ENCODE measurements at places on chromosomes 4 and X.

DNA sequence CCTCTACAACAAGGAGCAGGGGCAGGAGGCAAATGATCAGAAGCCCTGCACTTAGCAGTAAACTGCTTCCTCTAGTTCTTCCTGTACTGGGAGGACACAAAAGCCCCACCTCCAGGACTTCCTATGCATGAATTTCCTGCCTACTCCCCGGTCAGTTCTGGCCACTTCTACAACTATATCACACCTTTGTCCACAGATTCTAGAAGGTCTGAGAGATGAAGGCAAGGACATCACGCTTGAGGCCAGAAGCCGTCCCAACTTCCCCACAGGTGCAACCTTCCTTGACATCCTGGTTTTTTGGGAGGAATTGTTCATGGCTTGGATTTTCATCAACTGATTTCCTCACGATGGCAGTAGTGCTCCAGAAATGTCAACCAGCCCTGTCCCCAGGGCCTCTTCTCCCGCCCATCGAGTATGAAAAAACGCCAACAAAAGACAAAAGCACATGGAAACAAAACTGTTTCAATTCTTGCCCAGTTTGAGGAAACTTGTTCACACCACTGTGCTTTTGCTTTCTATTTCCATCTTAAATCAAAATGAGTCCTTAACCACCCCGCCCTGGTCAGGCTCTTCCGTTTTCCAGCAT lies 206.5 kb upstream of the STK26 start:
- peak; percentile 89 for DNase-seq

GRCh38 chr4:112329672-112330375 lies 32.7 kb downstream of the ALPK1 start:
- DNase-seq = no peak

- no peak for DNase-seq
Measured at GRCh38 chr4:6900956-6901355, 8.7 kb upstream of the TBC1D14 start.

DNA sequence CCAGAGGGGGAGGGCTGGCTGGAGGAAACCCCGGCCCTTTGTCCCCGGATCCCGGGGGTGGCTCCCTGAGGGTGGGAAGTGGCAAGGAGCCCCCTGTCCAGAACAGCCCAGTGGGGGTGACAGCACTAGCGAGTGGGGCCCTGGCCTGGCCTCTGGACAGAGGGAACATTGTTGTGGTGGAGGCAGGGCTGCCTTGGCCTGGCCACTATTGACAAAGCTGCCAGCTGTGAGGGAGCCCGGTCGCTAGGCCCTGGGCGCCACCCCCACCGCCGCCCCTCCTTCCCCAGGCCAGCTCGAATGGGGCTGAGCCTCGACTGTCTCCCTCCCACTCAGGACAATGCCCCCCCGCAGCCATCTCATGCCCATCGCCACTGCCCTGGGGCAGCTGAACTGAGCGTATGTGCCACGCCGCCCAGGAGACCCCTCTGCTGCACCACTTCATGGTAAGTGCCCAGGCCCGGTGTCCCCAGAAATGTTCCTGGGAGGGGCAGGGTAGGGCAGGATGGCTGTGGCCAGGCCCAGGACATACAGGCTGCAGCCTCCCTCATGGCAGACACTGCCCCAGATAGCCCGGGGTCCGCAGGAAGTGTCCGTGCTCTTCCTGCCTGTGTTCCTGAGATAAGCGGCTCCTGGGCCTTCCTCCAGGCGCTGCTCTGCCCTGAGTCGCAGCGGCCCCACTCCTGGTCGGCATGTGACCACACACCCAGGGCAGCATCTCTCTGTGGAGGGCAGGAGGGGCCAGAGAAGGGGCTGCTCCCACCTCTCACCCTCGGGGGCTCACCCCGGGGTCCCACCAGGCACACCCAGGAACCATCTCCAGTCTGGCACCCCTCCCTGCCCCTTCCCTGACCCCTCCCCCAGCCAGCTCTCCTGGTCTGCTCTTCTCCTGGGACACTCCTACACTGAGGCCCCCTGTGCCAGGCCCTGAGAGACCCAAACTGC lies 1.4 kb downstream of the PLXNB3 start:
- DNase-seq = no peak

- no peak for DNase-seq
Measured at GRCh38 chrX:110419512-110419911, 60.9 kb downstream of the RTL9 start.

- DNase-seq = no peak
Measured at GRCh38 chr4:54625391-54625790, 32.4 kb upstream of the KIT start.

GRCh38 chr4:151774324-151774723 lies 13.5 kb upstream of the GATB start:
- DNase-seq = no peak

DNA sequence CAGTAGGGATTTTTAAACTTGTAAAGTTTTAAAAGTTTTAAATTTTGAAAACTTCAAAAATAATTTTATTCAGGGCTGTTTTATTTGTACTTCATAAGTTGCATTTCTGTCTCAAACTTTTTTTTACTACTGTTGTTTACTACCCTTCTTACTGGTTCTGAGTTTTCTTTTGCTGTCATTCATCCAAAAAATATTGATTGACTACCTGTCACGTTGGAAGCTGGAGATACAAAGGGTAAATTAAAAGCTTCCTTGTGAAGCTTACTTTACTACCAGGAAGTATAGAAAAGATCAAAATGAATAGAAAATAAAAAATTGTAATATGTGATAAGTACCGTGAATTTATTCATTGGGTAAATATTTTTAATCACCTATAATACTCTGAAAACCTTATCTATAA lies 49.4 kb upstream of the MCUB start:
- DNase-seq = no peak

DNA sequence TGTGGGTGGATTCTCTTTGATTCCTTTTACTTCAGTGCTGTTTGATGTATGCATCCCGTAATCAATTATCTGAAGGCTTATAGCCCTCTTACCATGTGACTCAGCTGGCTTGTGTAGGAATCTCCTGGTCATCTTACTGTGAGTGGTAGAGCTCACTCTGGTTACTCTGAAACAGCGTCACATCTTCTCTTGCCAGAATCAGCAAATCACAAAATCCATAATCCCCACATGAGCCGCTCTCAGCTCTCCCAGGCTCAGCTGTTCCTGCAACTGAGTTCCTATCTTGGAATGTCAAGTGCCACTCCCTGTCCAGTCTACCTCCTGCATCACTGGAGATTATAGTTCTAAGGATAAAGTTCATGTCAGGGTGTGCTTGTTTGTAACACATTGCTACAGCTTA lies 278.0 kb downstream of the FBXO8 start:
- no peak for DNase-seq

- DNase-seq = no peak
Measured at GRCh38 chrX:69616457-69617203, 717 bp downstream of the EDA start.

- no peak for DNase-seq
Measured at GRCh38 chrX:129980001-129980401, 2.4 kb upstream of the BCORL1 start.

- no peak for DNase-seq
Measured at GRCh38 chr4:38050560-38051350, 90.6 kb downstream of the PTTG2 start.

DNA sequence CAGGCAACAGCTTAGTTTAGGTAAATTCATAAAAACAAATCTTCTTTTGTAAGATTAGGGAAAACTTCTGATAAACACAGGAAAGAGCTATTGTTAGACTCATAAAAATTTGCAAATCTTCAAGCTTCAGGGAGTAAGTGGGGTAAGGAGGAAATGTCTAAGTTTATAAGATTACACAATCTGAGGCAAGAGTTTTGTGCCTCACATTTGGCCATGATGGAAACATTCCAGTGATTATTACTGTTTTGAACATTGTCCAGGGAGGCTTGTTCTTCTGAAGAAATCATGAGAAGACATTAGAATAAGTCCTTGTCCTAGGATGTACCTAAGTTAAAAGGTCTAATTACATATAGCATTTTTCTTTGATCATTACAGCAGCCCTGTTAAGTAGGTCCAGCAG lies 72.8 kb downstream of the MAOB start:
- no peak for DNase-seq

- DNase-seq = peak; percentile 68
Measured at GRCh38 chr4:162163892-162164759, at the start of gene FSTL5. Gene FSTL5 (minus strand): TSS chr4:162164000. CDS start chr4:162111396, 52,604 bp downstream.

DNA sequence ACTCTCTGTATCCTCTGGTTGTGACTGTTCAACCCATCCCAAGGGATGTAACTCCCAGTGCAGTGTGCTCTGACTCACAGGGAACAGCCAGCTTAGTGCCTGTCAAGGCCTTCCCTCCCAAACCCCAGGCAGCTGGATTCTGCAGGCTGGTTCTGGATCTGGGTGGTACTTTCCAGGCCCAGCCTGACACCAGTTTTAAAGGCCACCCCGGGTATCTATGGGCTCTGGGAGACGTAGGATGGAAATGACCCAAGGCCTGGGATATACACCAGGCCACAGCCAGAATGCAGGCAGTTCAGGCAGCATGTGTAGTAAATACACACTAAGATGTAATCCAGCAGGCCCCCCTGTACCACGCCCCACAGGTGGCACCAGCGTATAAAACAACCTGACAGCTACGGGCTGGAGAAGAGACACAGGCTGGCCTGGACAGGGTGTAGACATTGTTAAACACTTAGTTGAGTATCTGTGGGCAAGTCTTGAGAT lies 64.2 kb downstream of the SPINK2 start:
- DNase-seq = no peak

DNA sequence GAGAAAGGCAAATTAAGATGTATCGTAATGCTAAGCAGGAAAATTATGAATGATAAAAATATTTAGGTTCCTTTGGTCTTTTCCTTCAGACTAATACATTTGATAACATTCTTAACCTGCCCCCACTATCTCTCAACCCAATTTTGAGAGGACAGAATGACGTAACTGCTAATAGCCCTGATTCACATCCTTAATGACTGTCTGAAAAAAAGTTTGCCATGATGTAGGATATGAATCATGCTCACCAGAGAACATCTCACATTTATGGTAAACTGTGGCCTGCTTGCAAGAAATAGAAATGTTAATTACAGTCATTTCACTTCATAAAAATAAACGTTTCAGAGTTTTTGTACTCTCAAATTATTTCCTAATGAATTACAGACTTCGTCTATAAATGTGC lies 128.0 kb upstream of the VEGFC start:
- DNase-seq = no peak

GRCh38 chr4:155657169-155657568 lies 9.5 kb upstream of the GUCY1A1 start:
- no peak for DNase-seq

DNA sequence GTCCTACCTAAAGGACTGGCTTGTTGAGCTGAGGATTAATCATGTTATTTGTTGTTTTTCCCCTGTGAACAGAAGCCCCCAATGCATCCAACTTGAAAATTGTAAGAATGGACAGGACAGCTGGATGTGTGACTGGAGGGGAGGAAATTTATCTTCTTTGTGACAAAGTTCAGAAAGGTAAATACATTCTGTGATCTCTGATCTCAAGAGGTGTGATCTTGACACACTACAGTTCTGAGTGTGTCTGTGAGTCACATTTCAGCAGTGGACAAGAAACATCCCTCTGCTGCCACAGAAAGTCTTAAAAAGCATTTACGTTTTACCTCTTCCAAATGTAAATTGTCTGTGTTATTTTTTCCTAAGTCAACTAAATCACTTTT lies 79.3 kb downstream of the NFKB1 start:
- DNase-seq = no peak
